ENCODE measurements at places on chromosomes 16 and 17.
A peak's percentile ranks its signal among the peaks of the same experiment; 100 is the strongest.

DNA sequence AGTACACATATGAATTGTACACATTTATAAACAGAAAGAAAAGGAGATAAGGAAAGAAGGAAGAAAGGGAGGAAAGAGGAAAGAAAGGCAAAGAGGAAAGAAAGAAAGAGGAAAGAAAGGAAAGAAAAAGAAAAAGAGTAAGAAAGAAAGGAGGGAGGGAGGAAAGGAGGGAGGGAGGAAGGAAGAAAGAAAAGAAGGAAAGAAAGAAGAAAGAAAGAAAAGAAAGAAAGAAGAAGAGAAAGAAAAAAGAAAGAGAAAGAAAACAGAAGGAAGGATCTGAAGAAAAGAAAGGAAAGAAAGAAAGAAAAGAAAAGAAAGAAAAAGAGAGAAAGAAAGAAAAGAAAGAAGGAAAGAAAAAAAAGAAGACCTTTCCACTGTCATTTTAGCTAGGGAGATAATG is 571.4 kb upstream of the SALL1 start:
- DNase-seq, result no peak

GRCh38 chr16:70703041-70703834 is 17.4 kb upstream of the MTSS2 start:
- no peak for DNase-seq

DNA sequence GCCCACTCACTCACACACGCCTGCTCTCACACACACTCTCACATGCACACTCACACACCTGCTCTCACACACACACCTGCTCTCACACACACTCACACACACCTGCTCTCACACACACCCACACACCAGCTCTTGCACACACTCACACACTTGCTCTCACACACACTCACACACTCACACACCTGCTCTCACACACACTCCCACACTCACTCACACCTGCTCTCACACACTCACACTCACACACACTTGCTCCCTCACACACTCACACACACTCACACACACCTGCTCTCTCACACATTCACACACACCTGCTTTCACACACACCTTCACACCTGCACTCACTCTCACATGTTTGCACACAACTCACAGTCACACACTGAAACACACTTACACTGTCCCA is 4.0 kb downstream of the CD300H start:
- no peak for DNase-seq

DNA sequence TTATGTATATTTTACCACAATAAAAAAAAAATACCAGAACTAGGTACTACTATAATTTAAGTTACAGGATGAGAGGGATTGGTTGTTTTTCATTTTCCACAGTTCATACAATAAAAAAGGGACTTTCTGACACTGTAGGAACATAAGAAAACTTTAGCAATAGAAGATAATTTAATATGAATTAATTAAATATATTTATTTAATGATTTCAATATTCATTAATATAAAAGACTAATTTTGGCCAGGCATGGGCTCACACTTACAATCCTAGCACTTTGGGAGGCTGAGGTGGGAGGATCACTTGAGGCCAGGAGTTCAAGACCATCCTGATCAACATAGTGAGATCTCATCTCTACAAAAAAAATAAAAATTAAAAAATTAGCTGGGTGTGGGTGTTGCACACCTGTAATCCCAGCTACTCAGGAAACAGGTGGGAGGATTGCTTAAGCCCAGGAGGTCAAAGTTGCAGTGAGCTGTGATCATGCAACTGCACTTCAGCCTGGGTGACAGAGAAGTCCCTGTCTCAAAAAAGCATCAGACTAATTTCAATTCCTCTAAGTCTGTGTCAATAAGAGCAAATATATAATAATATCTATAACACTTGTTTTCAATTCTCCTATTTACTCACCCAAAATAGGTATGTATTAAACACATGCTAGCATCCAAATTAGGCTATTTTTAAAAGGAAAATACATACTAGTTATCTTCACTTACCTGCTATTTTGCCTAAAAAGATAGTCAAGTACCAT is 79.6 kb downstream of the BRIP1 start:
- no peak for DNase-seq

DNA sequence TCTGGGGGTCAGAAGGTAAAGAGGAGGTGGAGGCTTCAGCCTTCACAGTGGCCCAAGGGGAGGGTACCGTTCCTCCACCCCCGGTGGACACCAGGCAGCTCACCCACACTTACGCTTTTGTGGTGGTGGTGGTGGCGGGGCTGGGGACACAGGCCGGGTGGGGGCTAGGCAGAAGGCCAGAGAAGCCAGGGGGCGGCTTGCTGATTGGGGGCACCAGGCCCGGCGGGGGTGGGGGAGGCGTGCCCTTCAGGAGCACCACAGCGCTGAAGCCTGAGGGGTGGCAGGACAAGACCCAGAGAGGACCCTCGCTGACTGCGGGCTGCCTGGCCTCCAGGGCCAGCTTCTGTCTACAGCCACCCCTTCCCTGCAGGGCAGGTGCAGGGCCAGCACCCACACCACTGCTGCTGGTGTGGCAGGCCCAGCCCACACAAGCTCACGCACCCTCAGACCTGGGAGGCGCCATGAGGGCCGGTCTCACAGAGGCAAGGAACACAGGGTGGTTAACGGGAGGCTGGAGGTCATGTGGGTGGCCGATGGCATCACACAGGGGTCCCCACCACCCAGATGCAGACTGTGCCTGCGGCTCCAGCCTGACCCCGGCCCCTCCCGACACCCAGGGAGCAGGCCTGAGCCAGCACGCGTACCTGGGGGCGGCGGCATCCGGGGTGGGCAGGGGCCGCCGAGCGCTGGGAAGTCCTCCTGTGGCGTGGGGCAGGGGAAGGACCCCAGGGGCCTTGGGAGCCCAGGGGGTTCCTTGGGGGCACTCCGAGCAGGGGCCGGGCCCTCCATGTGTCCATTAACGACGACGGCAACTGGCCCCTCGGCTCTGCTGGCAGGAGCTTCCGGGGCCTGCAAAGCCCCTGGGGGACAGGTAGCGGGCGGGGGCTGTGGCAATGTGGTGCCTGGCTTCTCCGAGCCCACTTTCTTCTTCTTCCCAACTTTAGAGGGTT is 9.4 kb downstream of the SYNGR3 start:
- DNase-seq, result no peak

DNA sequence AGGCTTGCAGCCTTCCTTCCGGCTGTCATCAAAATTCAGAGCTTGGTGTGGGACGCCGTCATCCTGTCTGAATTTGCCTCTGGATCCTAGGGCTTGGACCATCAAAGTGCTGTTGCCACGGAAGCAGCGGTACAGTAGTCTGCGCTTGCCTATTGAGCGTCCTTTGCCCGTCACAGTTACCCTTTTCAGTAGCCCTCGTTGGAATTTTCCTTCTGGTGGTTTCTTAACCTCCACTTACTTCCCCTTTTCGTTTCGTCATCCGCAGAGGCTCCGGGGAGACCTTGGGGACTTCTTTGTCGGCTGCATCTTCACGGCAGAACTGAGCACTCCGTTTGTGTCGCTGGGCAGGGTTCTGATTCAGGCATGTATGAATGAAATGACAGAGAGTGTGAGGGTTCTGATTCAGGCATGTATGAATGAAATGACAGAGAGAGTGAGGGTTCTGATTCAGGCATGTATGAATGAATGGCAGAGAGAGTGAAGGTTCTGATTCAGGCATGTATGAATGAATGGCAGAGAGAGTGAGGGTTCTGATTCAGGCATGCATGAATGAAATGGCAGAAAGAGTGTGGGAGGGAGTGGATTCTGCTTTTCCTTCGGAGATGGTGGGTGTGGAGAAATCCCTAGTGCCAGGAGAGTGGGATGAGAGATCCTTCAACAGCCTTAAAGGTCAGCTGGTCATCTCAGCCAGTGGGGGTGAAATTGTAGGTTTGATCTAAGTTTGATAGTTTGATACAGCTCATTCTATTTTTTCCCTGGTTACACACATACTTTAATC is 8.0 kb downstream of the TLCD3A start:
- DNase-seq, result no peak

DNA sequence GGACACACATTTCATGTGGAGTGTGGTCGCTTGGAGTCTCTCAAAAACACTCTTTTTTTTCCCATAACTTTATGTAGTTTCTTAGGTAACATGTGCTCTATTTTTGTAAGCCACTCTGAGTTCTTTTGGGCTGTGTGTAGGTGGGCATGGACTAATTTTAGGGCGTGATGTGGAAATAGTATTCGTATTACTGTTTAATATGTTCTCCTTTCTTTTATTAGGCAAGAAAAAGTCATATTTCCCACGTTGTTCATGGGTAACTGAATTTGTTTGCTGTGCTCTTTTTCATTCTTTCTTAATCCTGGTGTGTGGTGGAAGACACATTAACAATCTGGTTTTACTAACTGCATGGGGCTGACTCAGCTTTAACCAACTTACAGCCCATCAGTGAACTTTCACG is 27.4 kb downstream of the NDEL1 start:
- no peak for DNase-seq

- DNase-seq, result no peak
Observed at GRCh38 chr16:51815523-51815922, 664.5 kb upstream of the SALL1 start.

DNA sequence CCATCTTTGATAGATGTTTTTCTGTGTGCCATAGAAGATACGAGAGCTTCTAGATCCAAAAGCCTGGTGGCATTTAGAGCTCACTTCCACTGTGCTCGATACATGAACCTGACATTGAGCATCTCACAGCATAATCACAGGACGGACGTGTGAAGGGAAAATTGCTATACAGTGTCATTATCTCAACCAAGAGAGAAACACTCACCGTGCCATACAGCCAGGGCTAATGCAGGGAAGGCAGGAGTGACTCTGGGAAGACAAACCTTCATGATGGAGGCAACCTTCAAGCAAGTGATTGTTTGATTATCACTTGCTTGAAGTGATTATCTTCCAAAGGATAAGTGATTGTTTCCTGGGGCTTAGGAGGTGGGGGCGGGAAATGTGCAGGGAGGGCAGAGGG is 218.2 kb upstream of the HSBP1 start:
- DNase-seq, result no peak

- DNase-seq, result no peak
Observed at GRCh38 chr16:41439-42068, 11.9 kb downstream of the POLR3K start.

GRCh38 chr16:15777533-15778203 is 79.2 kb downstream of the MYH11 start:
- no peak for DNase-seq

- DNase-seq, result no peak
Observed at GRCh38 chr17:50447870-50448595, 20.6 kb downstream of the CHAD start.

DNA sequence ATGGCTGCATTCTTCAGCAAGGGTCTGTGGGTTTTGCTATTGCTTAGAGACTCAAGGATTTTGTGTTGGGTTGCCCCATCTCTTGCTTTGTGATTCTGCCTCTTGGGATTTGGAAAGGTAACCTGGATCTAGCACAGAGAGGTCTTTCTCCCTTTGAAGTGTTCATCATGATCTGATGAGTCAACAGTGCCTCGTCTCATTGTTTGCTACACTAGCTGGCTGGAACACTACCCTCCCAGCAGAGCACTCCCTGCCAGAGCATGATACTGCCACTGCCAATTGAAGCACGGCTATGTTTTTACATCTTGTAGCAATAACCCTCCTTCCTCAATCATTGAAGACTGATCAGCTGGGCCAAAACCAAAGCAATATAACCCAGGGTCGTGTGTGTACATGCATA is 361.0 kb downstream of the CDH13 start:
- no peak for DNase-seq

GRCh38 chr16:60641067-60641665 is 1395.1 kb downstream of the CDH8 start:
- no peak for DNase-seq

DNA sequence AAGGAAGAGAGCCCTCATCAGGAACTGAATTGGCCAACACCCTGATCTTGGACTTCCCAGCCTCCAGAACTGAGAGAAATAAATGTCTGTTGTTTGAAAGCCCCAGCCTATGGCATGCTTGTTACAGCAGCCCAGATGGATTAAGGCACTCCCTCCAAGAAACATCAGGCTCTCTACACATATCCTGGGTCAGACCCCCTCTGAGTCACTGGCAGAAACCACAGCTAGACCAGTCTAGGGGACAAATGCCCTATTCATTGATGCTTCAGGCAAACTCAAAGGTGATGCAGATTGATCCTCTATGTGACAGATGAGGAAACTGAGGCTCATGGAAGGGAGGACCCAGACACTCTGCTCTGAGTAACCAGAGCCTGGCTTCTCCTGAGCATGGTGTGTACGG is 116.8 kb downstream of the WSCD1 start:
- no peak for DNase-seq

GRCh38 chr16:56332464-56333079 is 92.8 kb downstream of the AMFR start:
- DNase-seq, result no peak

DNA sequence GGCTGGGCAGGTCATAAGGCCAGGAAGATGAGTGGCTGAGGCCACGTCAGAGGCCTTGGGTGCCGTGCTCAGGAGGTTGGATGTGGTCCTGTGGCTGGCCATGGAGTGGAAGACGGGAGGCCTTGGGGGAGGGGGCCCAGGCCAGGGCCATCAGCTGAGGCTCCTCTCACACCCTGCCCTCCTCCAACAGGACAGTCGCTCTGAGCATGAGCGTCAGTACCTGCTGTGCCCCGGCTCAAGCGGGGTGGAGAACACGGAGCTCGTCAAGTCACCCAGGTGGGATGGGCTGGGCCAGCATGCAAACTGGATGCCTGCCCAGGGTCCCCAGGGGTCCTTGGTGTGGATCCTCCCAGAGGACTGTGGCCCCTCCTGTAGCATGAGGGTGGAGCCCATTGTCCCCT is 19.2 kb downstream of the POLR3E start:
- no peak for DNase-seq

GRCh38 chr17:59154292-59154720 is 680 bp downstream of the SKA2 start:
- DNase-seq, result peak; percentile 4

DNA sequence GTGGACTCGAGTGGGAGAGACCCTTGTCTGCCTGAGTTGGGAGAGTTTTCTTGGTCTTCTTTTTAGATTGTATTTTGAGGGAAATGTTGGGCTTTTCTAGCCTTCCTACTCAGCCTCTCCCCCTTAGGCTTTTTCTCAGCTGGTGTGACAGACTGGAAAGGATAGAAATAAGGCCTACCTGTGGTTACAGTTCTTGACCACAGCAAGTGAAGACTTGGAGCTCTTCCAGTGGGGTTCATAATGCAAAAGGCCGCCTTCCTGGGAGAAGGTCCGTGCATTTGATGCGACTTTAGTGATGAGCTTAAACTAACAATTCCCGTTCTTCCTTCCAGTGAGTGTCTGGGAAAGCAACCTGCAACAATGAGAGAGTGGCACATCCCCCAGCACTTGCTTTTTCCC is 56.8 kb downstream of the B9D1 start:
- no peak for DNase-seq

GRCh38 chr16:31093132-31093703 is 1.4 kb downstream of the VKORC1 start:
- DNase-seq, result no peak
